ENCODE measurements at places on chromosomes 5 and 9. TPM values are rescaled to one million over a fixed set of nuclear protein-coding genes. Genes with fewer than 3 reads are reported as not detected.

- no peak for DNase-seq
These were observed 21.0 kb upstream of the CDK7 start for GRCh38 chr5:69213513-69214215.

- DNase-seq, result no peak
These were observed 155.5 kb upstream of the WWC1 start for GRCh38 chr5:168135897-168136296.

GLDC gene
- total RNA-seq, result 68.8 TPM

GRCh38 chr5:91219091-91219802, 163.9 kb downstream of the ARRDC3 start:
- peak; percentile 60 for DNase-seq

DNA sequence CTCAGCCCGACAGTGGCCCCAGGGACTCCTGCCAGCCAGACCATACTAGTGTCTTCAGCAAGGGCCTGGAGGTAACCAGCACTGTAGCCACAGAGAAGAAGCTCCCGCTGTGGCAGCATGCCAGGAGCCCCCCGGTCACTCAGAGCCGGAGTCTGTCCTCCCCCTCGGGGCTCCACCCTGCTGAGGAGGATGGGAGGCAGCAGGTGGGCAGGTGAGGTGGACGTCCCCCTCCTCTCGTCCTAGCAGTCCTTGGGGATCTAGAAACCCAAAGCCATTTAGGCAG, 28.0 kb upstream of the LRRC14B start:
- no peak for DNase-seq
